ENCODE measurements at places on chromosomes 13 and 19.

GRCh38 chr19:54271106-54271505, 9.8 kb downstream of the LILRB2 start:
- DNase-seq, result no peak

DNA sequence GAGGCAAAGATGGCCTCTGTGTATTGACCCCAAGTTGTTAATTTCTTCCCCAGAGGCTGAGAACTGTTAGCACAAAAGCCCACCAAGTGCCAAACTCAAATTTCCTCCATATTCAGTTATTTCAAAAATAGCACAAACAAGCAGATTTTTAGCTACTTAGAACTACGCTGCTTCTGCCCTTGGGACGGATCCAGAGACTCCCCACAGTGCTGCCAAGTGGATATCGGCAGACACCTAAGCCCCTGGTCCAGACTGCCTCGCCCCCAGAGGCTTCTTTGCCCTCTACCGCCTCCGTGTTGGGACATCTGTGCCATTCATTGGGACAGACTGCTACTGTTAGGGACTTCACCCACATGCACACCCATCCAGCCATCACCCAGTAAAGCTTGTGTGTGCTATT, 188.3 kb downstream of the POSTN start:
- no peak for DNase-seq

DNA sequence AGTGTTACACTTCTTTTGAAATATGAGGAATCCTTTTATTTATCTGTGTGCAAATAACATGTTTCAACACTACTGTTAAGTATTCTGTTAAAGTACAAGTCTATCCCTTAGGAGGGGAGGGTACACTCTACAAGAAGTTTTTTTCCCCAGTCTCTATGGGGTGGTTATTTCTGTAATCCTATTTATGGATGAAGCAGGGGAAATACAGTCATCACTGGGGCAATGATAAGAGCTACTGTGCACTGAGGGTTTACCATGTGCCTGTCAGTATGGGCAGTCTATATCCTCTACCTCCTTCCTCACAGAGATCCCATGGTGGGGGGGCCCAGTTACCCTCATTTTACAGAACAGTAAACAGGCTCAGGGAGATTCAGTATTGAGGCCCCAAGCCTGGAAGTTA, 16.6 kb upstream of the TRIM13 start:
- no peak for DNase-seq

GRCh38 chr13:44758630-44759383, 182.7 kb upstream of the TSC22D1 start:
- DNase-seq, result no peak

DNA sequence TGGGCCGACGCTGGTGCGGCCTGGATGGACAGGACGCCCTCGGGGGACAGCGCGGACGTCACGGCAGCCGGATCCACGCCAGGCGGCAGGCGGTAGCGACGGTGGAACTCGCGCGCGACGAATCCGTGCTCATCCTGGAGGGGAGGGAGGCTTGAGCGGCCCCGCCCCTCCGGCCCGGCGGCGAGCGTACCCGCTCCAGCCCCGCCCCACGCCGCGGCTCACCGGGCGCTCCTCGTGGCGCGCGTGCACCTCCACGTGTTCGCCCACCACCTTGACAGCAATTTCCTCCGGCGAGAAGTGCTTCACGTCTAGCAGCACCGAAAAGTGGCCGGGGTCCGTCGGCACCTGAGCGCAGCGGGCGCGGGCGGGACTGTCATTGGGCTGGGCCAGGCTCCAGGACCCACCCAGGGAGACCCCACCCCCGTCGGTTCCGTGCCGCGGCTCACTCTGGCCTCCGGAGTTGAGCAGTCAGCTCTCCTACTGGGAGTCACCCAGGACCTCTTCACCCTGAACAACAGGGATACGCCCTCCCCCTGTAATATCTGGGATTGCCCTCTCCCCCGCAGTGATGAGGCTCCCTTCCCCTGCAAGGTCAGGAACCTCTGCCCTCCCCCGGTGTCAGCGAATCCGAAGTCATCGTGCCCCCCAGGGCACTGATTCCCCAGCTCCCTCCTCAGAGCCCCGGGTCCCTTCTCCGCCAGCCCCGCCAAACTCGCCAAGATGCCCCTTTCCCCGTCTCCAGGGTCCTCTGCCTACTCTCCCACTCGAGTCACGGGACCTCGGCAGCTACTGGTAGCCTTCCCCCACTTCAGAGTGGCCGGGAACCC, 1.1 kb downstream of the HSPB6 start:
- no peak for DNase-seq

- no peak for DNase-seq
Measured at GRCh38 chr13:111042661-111043226, 72.4 kb upstream of the ARHGEF7 start.

DNA sequence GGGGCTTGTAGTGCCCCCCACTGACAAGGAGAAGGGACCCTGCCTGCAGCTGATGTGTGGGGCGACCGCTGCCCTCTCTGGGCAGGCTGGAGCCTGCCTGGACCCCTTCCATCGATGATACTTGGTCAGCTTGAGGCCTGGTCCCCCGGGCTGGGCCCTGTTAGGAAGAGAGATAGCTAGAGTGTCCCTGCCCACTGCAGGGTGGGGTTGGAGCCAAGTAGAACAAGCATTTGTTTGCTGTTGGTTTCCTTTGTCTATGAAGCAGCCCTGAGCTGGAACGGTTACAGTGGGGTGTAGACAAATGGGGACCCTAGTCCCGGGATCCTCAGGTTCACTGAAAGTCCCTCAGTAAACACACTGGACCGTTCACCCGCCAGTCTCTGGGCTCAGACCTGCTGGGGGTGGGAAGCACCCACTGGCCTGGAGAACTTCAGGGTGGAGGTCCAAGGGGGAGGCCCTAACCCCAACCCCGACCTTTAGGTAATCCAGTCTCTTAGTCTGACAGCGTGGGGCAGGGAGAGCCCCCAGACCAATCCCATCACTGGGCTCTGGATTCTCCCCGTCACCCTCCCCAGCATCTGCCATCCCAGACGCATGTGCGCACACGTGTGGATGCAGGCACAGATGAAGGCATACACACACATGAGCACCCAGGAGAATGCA, 204.8 kb upstream of the ZNF536 start:
- no peak for DNase-seq

GRCh38 chr19:1474765-1475351, 4.2 kb downstream of the C19orf25 start:
- DNase-seq, result no peak

- DNase-seq, result no peak
Measured at GRCh38 chr19:32977280-32977679, 5.2 kb downstream of the FAAP24 start.

GRCh38 chr13:109611912-109612691, 174.3 kb downstream of the IRS2 start:
- no peak for DNase-seq

DNA sequence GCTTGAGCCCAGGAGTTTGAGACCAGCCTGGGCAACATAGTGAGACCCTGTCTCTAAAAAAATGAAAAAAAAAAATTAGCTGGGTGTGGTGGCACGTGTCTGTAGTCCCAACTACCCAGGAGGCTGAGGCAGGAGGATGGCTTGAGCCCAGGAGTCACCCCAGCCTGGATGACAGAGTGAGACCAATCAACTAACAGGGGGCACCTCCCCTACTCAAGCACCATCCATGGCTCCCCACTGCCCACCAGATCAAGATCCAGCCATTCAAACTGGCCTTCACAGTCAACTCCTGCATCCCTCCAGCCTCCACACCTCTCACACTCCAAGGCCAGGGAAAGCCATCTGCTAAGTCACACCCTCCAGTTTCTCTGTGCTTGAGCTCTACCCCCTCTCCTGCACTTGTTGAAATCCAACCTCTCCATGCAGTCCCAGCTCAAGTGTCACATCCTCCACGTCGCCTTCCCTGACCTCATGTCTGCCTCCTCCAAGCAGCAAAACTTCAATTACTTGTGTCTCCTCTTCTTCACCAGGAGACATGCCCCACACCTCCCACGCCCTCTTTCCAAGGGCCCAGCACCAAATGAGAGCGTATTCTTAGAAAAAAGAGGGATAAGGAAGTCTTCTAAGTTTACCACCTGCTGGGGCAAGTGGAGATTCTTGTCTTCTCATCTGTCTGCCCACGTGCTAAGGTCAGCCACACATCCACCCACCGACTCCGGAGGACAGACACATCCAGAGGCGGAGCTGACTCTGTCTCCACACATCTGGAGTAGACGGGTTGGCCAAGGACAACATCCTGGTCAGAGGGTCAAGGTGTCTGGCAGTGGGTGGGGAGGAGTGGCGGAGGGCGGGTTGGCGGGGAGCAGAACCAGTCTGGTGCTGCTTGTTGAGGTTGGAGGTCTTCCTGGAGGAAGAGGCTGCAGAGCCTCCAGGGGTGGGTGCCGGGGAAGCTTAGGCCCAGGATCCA, 974 bp upstream of the CYP4F22 start:
- DNase-seq, result peak; percentile 32

DNA sequence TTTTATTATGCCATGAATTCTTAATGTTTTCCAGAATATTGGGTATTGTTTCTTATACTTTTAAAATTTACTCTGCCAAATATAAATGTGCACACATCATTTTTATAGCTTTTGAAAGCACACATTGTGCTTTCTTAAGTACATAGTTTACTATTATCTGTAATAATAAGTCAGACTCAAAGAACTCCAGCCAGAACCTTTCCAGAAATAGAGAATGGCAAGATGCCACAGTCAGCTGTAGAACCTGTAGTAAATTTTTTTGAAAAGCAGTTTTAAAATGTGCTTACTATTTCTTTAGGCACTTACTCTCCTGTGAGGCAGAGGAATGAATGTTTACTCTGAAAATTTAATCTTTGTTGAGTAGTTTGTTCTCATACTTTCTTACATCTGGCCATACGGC, 1287.1 kb downstream of the PCDH9 start:
- no peak for DNase-seq

DNA sequence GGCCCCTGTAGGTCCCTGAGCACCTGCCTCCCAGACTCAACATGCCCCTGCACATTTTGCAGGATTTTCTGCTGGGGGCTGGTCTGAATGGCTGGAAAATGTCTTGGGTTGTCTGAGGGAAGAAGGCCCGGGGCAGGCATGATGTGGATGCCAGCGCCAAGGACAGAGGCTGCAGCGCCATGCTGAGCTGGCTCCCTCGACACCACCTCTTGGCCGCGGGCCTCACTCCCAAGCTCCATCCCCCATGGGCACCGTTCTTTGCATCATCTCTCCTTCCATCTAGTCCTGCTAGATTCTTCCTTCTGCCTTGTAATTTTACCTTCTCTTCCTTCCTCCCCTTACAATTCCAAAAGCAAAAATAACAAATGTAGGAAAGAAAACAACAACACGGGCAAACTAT, 70.6 kb downstream of the ZIC5 start:
- DNase-seq, result peak; percentile 54

DNA sequence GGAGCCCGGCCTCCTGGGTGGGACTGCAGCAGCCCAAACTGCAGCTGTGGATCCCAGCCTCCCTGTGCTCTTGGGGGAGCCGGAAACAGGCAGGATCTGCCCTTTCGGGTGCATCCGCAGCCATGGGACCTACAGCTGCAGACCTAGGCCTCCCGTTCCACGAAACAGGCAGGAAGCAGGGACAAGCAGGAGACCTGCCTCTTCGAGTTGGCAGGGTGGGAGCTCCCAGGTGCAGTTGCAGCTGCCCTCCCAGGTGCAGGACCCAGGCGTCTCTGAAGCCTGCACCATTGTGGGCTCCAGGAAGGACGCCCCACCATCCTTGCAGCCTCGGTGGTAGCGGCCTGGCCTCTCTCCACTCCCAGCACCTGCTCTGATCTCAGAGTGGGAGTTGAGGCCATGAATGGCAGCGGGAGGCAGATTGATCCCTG, 189.0 kb upstream of the KLHL1 start:
- DNase-seq, result no peak

- no peak for DNase-seq
Measured at GRCh38 chr13:113176822-113177221, 18.4 kb downstream of the PROZ start.

Data from posterior cingulate gyrus (tissue), 11 donors.